GM06990 (cell line): ENCODE measurements at places on chromosomes 12 and 14.

DNA sequence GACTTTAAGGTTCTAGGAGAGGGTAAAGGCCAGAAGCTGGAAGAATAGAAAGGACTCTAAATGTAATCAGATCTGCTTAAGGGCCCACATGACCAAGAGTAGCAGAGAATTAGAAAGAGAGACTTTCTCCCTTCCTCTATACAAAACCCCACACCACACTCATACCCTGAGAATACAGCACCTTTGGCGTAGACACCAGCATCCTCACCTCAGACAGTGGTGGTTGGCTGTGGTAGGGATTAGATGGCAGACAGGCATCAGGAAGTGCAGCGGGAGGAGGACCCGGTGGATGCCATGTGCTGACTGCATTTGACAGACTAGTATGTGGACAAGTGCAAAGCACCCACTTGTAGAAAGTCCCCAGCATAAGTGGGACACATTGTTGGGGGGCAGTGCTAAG is 98.3 kb upstream of the AMIGO2 start:
- DNase-seq, result no peak

GRCh38 chr12:130117701-130118100 is 44.6 kb upstream of the FZD10 start:
- no peak for DNase-seq

DNA sequence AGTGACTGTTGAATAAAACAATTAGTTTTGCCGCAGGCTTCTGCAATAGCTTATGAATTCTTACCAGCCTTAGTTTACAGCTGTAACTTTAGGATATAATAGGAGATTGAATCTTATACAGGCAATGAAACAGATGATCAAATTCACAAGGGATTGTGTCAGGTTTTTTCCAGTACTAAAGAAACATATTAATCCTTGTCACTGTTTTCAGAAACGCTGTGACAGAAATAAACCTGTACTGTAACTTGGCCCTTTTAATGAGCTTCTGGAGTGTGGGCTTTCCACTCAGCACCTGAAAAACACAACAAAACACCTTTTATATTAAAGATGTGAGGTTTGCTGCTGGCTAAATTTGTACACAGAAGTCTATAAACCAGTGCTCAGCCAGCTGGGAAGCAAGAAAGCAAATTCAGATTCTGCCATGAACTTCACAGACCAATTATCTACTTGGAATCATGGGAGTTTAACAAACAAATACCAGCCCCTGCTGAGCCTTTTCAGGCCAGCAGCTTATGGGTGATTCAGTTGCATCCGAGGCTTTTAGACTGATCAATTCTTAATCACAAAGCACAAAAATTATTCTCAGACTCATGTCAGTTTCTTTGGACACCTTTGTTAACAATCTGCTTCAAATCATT is 109.5 kb downstream of the FOXG1 start:
- no peak for DNase-seq

- DNase-seq, result peak; percentile 9
Measured at GRCh38 chr14:74018174-74018585, 908 bp downstream of the ENTPD5 start.

GRCh38 chr12:120990487-120991055 is 12.2 kb downstream of the HNF1A start:
- no peak for DNase-seq

DNA sequence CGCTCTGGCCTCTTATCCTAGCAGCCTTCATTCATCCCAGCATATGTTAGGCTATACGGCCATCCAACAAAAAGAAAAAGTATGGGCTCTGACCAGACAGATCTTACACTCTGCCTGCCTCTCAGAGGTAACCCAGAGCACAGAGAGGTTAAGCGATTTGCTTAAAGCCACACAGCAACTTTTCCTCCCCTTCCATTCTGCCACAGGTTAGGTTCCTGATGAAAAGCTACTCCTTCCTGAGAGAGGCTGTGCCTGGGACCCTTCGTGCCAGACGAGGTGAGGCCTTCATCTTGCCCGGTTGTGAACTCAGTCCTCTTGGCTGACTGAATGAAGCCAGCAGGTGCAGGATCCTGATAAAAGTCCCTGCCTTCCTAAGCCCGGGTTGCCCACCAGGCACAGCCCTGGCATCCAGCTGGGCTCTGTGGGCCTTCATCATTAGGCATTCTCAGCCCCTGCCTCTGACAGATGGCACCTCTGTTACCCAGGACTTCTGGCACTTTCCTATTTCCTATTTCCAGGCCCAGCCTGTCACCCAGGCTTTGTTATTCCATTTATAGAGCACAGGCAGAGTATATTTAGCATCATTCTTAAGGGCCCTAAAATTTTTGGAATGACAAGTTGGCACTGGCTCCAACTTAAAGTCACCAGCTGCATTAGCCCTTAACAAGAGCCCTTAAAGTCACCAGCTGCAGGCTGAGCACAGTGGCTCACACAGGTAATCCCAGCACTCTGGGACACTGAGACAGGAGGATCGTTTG is 12.8 kb downstream of the SOAT2 start:
- DNase-seq, result no peak

GRCh38 chr12:53231921-53232645 is at the start of gene RARG:
Gene RARG (minus strand): TSS chr12:53232209. CDS start chr12:53227545, 4,664 bp downstream.
- DNase-seq, result no peak

- DNase-seq, result no peak
Measured at GRCh38 chr14:60266021-60266937, 17.3 kb downstream of the PPM1A start.

GRCh38 chr14:54174457-54174856 is 217.8 kb upstream of the BMP4 start:
- DNase-seq, result no peak

DNA sequence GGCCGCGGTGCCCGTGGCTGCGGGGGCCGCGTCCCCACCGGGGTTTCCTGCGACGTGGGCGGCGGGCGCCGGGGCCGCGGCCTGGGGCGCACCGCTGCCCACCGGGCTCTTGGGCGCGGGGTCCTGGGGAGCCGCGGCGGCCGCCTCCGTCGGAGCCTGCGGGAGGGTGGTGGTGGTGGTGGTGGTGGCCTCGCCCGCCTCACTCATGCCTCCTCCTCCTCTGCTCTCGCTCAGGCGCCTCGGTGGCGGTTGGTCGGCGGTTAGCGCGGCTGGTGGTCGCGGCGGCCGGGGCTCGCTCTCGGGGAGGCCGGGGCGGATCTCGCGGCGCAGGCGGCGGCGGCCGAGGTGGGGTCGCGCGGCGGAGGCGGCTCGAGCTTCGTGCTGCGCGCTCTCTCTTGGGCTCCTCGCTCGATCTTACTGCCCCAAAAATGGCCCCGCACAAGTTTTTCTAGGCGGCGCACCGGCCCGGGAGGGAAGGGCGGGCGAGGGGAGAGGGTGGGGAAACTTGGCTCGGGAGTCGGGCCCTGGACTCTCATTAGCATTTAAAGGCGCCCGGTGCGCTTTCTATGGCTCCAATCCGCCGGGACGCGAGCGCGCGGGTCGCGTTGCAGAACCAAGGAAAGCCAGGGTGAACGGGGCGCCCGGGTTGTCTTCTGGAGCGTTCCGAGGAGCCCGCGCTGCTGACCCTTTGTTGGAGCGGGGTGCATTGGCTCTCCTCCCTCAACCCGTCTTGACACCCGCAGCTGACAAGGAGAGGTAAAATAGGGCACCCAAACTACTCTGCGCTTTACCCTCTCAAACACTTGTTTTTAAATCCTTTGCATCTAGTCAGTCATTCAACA is at the start of gene YBX3:
Gene YBX3, minus strand, starts transcription at position 419 of the 842 bp plus-strand sequence. Its CDS starts 212 bp downstream, at position 207.
- peak; percentile 78 for DNase-seq
